Stimulated activated naive CD4-positive, alpha-beta T cell (primary cell): ENCODE measurements at places on chromosomes 2 and 18.

GRCh38 chr2:26407526-26407925 is 5.8 kb downstream of the DRC1 start:
- DNase-seq: no peak

DNA sequence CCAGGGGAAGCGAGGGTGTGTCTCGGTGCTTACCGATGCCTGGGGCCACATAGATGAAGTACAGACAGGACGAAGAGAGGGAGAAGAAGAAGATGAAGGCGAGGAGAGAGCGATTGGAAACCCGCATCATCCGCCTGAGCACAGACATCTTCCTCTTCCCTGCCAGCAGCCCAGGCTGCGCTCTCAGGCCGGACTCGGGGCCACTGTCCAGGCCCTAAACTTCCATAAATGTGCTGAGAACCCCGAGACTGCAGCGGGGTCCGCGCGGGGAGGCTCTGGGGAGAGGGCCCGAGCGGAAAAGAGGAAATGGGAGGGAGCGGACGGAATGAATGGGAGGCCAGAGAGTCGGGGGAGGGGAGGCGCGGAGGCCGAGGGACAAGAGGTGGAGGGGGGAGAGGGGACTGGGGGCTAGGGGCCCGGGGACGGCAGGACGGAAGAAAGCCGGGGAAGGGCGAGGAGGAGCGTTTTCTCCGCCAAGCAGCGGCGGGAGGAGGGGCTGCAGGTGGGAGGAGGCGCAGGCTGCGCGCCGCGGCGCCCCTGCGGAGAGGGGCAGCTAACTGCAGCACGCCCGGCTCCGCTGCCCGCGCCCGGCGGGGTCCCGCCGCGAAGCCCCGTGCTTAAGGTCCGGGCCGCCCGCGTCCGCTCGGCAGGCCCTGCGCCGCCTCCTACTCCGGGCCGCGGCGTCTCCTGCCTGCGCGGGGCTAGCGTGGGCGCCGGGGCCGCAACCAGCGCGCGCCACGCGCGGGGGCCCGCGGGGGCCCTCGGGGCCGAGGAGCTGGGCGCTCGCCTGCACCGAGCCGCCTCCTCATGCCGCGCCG is at the start of gene B4GALT6:
Gene B4GALT6 (minus strand): TSS at position 303 of the 818 bp plus-strand sequence. CDS start 155 bp downstream, at position 148.
- DNase-seq: no peak

- no peak for DNase-seq
Measured at GRCh38 chr2:176080540-176081375, 3.0 kb downstream of the EVX2 start.

- no peak for DNase-seq
Measured at GRCh38 chr2:172893671-172894070, 158.0 kb downstream of the RAPGEF4 start.

DNA sequence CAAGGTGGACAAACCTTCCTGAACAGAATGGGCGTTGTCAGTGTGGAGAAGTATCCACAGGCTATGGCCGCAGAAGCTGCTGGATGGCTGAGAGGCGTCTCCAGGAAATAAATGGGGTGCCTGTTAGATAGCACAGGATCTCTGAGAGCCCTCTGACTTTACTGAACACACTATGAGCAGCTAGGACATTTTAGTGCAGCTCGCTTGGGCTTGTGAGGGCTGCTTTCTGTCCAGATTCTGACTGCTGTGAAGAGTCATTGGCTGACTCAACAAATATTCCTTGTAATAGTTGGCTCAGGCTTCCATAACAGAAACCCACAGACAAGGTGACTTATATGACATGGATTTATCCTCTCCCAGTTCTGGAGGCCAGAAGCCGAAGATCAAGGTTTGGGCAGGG is 100.2 kb upstream of the SNTG2 start:
- DNase-seq: no peak

GRCh38 chr2:182761903-182762302 is 45.8 kb downstream of the DNAJC10 start:
- no peak for DNase-seq

DNA sequence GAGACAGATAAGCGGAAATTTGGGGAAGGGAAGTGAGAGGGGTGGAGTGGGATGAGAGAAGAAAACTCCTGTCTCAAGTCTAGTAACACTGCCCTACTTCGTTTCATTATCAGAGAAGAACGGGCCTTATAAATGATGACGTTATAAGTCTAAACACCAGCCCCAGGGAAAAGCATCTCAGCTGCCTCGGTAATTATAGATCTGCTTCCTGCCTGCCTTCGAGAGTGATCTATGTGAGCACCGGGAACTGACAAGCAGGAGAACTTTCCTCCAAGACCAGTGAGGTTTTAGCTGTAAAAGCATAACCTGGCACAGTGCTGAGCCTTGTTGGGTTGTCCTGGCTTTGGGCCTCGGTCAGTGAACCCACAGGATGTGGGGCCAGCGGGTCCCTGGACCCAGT is 227.9 kb upstream of the SIX2 start:
- no peak for DNase-seq
